Dermis microvascular lymphatic vessel endothelial cell (primary cell): ENCODE measurements at places on chromosomes 6 and 20. TPM values are rescaled to one million over a fixed set of nuclear protein-coding genes. Genes with fewer than 3 reads are reported as not detected.

DNA sequence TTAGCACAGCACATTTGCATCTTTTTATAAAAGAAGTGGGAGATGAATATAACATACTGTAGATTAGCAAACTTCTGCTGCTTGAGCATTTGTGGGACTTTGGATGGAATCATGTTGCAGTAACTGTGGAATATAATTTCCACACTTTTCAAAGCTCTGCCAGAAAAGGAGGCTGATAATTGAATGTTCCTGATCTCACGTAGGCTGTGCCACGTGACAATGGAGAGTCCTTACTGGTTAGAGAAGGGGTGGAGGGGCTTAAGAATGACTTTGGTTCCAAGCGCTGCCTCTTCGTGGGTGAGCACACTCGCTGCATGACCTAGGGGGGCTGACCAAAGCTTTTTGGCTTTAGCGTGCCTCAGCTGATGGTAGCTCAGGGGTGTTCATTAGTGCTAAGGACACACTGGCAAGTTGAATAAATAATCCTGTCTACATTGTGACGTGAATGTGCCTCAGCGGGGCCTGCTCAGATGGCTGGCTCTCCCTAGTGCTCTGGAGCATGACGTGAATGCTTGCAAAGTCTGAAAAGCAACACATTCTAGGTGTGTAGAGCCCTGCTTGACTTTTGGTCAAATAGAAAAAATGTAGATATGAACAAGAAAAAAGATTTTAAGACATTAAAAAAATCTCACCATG lies 15.0 kb downstream of the WRNIP1 start:
- DNase-seq = no peak

- DNase-seq = no peak
Measured at GRCh38 chr6:101458826-101459225, 65.3 kb downstream of the GRIK2 start.

GRCh38 chr6:44462797-44463727 lies 75.6 kb downstream of the CDC5L start:
- no peak for DNase-seq

DNA sequence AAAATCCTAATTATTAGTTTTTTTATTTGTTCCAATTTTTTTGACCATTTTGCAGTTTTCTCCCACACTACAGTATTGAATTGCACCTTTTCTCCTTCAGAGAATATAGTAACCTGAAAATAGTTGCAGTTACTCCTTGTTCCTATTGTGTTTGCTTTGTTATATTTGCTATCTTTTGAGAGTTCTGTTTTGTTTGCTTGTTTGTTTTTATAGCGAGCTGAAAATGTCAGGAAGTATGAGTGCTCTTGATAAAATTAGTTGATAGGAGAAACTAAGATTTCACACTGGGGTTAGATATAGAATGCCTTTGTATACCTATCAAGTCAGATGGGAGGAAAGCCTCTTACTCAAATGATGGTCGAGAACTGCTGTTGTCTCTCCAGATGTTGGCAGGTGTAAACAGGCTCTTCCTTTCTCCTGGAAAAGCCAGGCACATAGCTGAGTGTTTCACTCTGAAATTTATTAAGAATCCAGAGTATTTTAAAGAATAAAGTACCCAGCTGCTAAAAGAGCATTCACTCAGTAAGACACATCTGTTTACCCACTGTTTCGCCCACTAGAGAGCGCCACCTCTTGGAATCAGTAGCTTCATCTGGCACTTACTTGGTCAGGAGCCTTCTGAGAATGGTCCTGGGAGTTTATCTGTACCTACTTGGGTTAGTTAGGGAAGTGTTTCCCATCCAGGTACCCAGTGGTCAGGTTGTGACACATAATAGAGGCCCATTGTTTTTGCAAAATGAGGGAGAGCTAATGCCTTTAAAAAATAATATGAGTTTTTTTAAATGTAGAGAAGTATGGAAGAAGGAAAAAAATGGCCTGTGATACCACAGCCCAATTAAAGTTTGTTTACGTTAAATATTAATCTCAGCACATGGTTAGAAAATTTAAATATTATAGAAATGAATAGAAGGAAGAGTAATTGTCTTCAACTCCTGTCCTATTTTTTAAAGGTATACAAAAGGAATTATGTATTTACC lies 11.2 kb downstream of the NT5DC1 start:
- DNase-seq = no peak

The ADGRF5 gene
- 107 and 112 TPM in 2 replicates for total RNA-seq

The DEF6 gene
- total RNA-seq = 0.51 and 0.63 TPM in 2 replicates

The LY6G5C gene
- 1.2 and 1.9 TPM in 2 replicates for total RNA-seq
